SIG-M5 (cell line): ENCODE measurements at places on chromosomes 11 and 22.

- DNase-seq: no peak
These were observed 19.2 kb upstream of the SLC5A12 start for GRCh38 chr11:26741036-26741435.

DNA sequence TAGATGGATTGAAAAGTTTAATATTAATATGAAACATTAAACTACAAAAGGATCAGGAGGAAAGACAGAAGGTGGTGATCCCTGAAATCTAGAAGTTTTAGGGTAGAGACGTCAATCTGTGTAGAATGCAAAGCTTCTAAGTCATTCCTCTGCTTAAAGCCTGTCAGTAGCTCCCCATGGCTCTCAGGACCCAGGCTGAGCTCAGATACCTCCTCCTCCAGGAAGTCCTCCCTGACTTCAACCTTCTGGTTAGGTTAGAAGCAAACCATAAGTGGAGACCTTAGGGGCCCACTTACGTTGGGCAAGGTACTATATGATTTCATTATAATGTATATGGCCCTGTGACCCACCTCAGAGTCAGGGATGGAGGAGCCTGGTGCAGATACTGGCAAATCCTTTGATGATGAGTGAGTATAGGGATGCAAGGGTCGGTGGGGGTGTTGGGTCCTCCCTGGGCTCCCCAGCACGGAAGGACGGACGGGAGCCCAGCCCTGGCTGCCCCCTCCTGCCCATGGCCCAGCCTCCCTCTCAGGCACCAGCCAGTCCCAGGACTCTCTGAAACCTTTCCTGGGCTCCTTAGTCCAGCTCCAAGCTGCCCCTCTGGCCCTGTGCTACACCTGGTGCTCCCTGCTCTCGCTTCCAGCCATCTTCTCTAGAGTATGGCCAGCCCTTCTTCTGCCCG is 3.2 kb upstream of the PPP6R3 start:
- DNase-seq: no peak

DNA sequence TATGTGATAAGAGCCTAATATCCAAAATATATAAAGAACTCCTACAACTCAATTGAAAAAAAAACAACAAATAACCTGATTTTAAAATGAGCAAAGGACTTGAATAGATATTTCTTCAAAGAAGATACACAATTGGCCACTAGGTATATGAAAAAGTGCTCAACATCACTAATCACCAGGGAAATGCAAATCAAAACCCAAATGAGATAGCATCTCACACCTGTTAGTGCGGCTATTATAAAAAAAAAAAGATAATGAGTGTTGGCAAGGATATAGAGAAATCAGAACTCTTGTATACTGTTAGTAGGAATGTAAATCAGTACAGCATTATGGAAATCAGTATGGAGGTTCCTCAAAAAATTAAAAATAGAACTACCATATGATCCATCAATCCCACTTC is 5.9 kb upstream of the SIK2 start:
- no peak for DNase-seq

GRCh38 chr11:120182790-120183491 is 27.9 kb upstream of the OAF start:
- no peak for DNase-seq

GRCh38 chr11:17286332-17286731 is 9.8 kb downstream of the NUCB2 start:
- DNase-seq: no peak

DNA sequence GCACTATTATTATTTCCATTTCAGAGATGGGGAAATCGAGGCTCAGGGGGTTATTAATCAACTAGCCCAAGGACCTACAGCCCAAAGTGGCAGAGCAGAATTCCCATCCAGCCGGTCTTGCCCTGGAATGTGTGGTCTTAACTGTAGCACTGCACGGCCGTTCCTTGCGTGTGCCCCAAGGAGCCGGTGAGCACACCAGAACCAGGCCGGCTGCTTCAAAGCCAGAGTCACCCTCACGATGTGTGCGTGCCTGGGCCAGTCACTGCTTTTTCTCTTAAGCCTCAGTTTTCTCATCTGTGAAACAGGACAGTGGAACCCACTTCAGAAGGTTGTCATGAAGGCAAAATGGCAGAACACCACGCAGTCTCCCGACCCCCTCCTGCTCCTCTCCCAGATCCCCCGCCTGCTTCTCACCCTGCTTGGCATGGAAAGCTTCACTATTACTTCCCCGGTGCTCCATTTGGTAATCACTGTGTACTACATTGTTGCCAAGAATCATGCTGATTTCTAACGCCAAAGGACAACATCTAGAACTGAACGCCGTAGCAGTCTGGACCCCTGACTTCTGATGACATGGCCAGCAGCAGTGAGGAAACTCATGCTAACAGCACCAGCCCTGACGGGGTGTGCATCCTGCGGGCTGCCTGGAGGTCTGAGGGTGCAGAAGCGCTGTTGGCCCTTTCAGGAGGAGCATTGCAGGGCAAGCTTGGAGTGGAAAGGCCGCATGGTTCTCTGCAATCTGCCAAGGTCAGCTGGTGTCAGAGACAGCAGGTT is 106.8 kb upstream of the B3GAT1 start:
- no peak for DNase-seq

GRCh38 chr11:87239001-87239400 is 201.3 kb downstream of the TMEM135 start:
- no peak for DNase-seq

DNA sequence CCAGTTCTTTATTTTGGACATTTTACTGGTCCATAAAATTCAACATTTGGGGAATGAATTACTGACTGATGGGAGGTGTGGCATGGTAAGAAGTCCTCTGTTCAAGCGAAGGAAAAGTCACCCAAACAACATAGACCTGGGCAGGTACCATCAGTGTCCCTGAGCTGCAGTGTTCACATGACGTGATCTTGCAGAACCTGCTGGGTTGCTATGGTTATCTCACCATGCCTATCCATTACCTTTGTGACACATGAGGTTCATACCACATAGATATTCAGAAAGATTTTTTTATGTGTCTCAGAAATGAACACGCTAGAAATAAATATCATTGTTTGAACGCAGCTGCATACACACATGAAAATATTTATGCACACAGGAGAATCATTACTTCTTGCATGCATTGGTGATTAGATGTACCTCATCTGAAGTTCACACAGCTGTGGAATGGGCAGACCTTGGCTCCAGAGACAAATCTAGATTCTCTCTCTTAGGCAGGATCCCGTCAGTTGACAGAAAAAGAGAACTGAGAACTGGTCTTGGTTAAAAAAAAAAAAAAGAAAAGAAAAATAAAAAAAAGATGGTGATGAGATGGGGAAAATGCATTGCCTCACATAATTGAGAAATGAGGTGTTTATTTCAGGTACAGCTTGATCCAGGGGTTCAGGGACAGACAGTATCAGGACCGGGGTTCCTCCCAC is 21.4 kb upstream of the RCN1 start:
- DNase-seq: no peak

GRCh38 chr11:121257976-121258375 is 34.6 kb upstream of the SC5D start:
- no peak for DNase-seq

GRCh38 chr11:113138731-113139130 is 175.7 kb upstream of the TTC12 start:
- DNase-seq: no peak

GRCh38 chr11:69141742-69142141 is 14.0 kb upstream of the SMIM38 start:
- no peak for DNase-seq

DNA sequence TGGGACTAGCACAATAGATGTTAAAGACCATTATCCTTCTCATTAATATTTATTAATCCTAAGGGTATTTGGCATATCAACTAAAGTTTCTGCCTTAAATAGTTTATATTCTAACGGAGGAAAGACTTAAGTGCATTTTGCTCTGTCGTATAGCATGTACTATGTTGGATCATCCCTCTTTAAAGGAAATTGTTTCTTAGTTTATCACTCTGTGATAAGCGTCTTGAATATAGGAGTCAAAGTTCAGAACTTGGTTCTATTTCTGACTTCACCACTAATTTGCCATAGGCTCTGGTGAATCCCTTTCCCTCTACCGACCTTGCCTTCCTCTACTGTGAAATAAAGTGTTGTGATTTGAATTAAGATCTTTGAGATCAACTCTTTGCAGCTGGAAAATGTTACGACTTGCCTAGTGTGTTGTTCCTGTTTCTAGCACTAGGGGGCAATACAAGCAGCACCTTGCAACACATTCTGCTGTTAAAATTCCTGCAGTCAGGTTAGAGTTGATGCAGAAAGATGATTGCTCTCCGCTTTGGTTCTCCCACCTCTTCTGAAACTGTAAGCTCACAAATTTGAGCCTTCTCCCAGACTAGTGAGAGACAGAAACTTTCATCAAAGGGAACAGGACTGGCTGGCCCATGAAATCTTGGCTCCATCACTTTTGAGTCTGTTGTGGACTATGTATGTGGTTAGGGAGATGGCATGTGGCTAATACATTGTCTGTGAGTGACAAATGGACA is 27.8 kb upstream of the ZNRF3 start:
- DNase-seq: no peak

- DNase-seq: no peak
These were observed 3.3 kb downstream of the RAB38 start for GRCh38 chr11:88171982-88172381.

- DNase-seq: no peak
These were observed 71.9 kb upstream of the GRAMD1B start for GRCh38 chr11:123357990-123358827.

- DNase-seq: no peak
These were observed 198.1 kb upstream of the SEZ6L start for GRCh38 chr22:25970999-25971811.
